ENCODE measurements at places on chromosomes 3 and 15. TPM values are rescaled to one million over a fixed set of nuclear protein-coding genes. Genes with fewer than 3 reads are reported as not detected.

IQCF2 gene
- not detected for polyA plus RNA-seq

PRRT3 gene
- 2.0 TPM for polyA plus RNA-seq

IL12A gene
- 2.8 TPM for polyA plus RNA-seq

NUP210 gene
- polyA plus RNA-seq, result 0.14 TPM

SLC30A4 gene
- 2.4 TPM for polyA plus RNA-seq

CSPG4 gene
- not detected for polyA plus RNA-seq

TMC3 gene
- not detected for polyA plus RNA-seq

CDC25A gene
- 5.5 TPM for polyA plus RNA-seq

ATP2B2 gene
- polyA plus RNA-seq, result not detected

NISCH gene
- 178 TPM for polyA plus RNA-seq

SIDT1 gene
- 0.03 TPM for polyA plus RNA-seq

RBPMS2 gene
- 2.3 TPM for polyA plus RNA-seq

BUB1B gene
- 10.1 TPM for polyA plus RNA-seq

CDHR4 gene
- polyA plus RNA-seq, result 0.19 TPM

P2RY1 gene
- polyA plus RNA-seq, result 0.81 TPM

HRH1 gene
- 21.2 TPM for polyA plus RNA-seq

DNA sequence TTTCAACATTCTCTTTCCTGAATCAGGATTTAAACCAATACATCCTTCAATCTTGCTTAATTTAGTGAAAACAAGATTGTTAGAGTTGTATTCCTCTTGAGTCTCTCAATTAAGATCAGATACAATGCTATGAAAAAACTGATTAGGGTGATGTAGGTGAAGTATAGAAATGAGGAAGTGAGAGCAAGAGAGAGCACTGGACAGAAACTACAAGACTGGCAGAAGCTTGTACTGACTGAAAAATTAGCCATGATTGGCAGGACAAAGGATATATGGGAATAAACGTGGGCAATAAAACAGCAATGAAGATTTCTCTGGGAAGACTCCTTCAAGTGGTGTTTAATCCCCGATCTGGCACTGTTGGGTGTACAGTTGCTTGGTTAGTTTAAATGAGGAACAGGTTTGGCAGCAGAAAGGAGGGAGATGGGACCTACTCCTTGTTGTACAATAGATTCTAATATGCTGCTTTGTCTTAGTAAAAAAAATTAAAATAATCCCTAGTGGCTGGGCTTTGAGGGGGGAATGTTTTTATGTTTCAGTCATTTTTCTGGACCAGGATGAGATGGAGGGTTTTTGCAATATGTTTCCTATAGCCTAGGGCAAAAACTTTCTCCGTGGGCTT, 252.7 kb downstream of the SLC9A9 start:
- DNase-seq, result no peak

- DNase-seq, result no peak
These were observed 488.7 kb upstream of the AGTR1 start for GRCh38 chr3:148208975-148209374.

DNA sequence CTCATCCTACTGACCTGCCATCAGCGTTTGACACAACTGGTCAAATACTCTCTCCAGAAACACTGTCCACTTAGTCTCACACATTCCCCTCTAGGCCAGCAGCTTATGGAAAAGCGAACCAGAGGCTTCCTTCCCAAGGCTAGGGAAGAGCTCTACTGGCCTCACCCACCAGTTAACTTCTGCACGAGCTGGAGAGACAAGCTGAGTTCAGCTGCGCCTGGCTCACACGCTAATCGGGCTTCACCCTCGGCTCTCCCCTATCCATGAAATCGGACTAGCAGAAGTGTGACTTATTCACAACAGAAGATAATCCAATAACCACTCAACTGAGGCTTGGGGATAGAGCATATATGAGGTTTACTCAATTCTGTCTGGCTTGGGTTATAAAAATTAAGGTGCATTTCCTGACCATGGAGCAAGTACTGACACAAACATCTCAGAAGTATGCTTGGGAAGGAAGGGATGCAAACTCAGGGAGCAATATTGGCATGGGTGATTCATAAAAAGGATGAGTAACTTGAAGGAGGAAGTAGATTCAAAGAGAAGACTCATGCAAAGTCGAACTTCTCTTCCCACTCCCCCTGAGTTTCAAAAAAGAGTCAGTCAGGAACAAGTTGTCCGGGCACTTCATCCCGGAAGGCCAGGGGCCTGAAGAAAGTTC, 73.1 kb downstream of the XXYLT1 start:
- DNase-seq, result peak; percentile 67

DNA sequence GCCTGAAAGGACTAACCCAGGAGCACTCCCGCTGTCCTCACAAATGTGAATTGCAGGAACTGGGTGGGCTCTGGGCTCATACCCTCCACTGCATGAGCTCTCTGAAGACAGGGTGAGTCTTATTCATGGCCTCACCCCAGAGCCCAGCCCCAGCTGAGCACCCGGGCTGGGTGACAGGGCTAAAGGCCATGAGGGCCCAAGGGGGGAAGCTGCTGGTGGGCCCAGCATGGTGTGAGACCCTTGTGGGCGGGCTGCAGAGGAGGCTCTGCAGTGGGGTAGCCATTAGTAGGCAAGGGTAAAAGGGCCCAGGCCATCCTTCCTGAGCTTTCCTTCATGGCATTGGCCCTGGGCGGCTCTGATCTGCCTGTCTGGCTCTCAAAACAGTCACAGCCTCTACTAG, 30.3 kb downstream of the SRPRB start:
- no peak for DNase-seq

- no peak for DNase-seq
These were observed 142.8 kb downstream of the GOLIM4 start for GRCh38 chr3:167952969-167953368.

- DNase-seq, result no peak
These were observed 7.9 kb downstream of the PRSS50 start for GRCh38 chr3:46709721-46710120.

GRCh38 chr15:85071061-85071460, 89.4 kb downstream of the PDE8A start:
- no peak for DNase-seq

DNA sequence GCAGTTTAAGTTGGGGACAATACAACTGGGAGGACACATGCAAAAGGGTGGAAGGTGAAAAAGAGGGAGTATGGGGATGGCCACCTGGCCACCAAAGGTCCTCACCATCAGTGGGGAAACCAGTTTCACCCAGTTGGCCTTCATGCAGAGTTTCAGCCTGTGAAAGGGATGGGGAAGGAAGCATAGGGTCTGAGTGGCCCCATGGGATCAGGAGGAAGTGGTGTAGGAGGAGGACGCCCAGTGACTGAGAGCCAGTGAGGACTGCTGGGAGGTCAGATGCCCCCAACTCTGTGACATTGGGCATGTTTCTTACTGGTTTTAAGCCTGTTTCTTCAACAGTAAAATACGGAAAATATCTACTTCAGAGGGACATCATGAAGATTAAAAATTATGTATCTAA, 16.3 kb downstream of the BCL2A1 start:
- DNase-seq, result no peak

GRCh38 chr3:122962149-122962548, 65.4 kb downstream of the SEMA5B start:
- no peak for DNase-seq

DNA sequence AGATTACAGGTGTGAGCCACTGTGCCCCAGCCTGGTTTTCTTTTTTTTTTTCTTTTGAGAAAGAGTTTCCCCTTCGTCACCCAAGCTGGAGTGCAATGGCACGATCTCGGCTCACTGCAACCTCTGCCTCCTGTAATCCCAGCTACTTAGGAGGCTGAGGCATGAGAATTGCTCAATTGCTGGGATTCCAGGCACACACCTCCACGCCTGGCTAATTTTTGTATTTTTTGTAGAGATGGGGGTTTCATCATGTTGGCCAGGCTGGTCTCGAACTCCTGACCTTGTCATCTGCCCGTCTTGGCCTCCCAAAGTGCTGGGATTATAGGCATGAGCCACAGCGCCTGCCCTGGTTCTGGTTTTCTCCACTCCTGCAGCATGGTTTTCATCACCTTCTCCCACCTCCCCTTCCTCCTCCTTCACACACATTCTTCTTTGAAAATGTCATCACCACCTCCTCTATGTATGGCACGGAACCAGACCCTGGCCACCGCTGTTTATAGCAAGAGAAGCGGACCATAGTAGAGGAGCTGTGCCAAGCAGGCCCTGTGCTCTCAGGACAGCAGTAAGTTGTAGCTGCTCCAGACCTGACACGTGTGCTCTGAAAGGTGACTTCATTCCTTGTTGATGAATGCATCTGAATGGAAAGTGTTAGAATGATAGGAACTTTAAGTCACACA, 14.6 kb upstream of the AHSG start:
- no peak for DNase-seq

GRCh38 chr3:98731720-98732285, 31.3 kb upstream of the ST3GAL6 start:
- DNase-seq, result peak; percentile 72

GRCh38 chr15:68601206-68602197, 22.7 kb downstream of the CORO2B start:
- DNase-seq, result peak; percentile 49

GRCh38 chr15:98850961-98851572, 156.5 kb downstream of the PGPEP1L start:
- DNase-seq, result peak; percentile 78

GRCh38 chr15:34203936-34204335, 6.0 kb downstream of the KATNBL1 start:
- DNase-seq, result no peak

- no peak for DNase-seq
These were observed 60.6 kb upstream of the GCNT3 start for GRCh38 chr15:59550956-59551355.

GRCh38 chr15:37061996-37062395, 38.4 kb downstream of the MEIS2 start:
- DNase-seq, result no peak

DNA sequence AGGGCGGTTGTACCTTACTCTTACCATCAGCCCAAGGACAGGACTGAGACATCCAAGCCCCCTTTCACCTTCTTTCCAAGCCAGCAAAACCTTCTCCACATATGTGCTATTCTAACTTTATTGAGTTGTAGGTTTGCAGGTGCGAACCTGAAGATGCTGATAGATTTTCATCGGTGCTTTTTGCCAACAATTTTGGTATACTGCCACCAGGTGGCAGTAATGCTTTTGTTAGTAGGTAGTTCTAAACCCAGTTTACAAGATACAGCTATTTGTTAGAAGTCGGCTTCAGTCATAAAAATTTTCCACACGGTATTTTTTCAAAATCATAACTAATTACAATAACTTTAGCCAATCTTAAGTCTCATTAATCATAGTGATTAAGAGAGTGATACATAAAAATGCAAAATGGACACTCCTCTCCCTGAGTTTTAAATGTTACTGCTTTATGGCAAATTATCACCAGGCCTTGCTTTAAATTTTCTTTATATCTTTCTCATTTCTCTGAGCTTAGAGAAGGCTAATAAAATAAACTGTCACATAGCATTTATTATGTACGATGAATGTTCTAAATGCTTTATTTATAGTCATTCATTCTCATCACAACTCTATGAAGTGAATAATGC, 636 bp downstream of the TBC1D21 start:
- peak; percentile 60 for DNase-seq

DNA sequence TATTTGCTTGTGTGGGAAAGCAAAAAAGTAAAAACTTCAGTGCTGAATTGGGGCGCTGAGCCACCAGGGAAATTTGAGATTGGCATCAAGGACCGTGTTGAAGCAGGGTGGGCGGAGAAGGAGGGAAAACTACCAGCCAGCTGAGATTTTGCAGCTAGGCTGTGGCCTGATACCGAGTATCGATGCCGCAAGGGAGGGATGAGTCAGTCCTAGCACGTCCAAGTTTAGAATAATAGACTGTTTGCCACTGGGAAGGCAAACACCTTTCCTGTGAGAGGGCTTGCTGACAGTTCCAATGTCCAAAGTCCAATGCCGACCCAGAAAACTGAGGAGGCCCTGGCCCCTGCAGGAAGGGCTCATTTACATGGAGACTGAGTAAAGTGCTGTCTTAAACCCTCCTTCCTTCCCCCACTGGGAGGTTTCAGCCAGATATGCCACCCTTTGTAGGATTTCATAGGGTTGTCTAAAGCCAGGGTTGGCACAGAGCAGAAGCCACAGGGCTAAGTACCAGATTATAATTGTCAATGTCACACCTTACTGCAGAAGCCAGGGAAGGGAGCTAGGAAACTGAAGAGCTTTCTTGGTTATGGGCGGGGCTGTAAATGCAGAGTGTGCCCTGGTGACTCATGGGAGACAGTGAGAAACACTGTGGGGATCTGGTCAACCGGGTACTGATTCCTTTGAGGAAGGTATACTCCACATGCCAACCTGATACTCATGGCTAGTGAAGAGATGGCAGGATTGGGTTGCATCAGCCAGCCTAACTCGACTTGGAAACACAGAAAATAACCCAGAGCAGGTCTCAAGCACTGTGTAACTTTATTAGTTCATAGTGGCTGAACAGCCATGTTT, 28.4 kb upstream of the PIK3CB start:
- peak; percentile 70 for DNase-seq

DNA sequence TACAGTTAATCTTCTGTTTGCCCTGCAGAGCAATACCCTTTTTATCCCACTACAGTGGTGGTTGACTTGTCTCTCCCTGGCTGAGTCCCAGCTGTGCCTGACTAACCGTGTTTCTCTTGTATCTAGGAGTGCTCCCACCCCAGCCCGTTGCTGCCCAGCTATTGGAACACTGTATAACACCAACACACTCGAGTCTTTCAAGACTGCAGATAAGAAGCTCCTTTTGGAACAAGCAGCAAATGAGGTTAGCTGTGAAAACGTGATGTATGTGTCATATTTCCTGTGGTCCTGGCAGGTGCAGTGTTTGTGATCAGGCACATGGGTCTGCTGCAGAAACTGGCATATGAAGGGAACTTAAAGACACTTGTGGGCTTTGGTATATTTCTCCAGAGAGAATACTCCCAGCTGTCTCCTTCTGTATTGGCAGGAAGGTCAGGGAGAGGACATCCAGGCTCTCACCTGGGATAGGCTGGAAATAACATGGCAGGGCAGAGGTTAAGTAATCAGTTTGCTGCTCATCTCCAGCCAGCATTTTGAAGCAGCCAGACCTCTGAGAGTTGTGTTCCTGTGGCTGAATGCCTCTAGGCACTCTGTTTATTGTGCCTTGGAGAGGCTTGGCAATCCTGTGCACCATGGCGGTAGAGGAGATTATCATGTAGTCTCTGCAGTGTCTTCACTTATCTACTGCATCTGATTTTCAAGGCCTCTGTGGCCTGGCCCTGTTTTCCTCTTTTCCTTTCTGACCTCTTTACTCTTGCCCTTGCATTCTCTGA, 34.8 kb downstream of the ATG7 start:
- peak; percentile 71 for DNase-seq

- no peak for DNase-seq
These were observed 60.3 kb downstream of the CTNNB1 start for GRCh38 chr3:41259449-41260062.

- no peak for DNase-seq
These were observed 19.5 kb downstream of the SMARCC1 start for GRCh38 chr3:47762233-47762632.

DNA sequence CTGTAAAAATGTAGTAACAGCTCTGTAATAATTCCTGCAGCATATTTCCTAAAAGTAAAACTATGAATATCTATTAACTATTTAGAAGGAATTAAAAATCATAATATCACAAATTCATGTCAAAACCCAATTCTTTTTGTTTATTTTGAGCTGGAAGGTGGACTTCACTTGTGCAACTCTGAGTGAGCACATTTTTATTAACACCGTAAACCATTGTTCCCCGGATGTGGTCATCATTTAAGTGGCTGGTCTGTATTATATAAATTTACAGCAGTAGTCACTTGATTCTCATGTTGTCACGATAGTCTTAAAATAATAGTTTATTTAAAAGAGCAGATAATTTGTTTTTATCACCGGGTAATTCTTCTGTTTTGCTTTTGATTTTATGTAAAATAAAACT, 43.0 kb upstream of the UTS2B start:
- DNase-seq, result no peak

- no peak for DNase-seq
These were observed 60.0 kb downstream of the DNASE1L3 start for GRCh38 chr3:58150810-58151199.

- no peak for DNase-seq
These were observed 136.2 kb downstream of the LRTM1 start for GRCh38 chr3:54791501-54792156.

Measured in endothelial cell of umbilical vein (primary cell).